ENCODE measurements at places on chromosomes 4 and X. TPM values are rescaled to one million over a fixed set of nuclear protein-coding genes. Genes with fewer than 3 reads are reported as not detected.
A peak's percentile ranks its signal among the peaks of the same experiment; 100 is the strongest.

DNA sequence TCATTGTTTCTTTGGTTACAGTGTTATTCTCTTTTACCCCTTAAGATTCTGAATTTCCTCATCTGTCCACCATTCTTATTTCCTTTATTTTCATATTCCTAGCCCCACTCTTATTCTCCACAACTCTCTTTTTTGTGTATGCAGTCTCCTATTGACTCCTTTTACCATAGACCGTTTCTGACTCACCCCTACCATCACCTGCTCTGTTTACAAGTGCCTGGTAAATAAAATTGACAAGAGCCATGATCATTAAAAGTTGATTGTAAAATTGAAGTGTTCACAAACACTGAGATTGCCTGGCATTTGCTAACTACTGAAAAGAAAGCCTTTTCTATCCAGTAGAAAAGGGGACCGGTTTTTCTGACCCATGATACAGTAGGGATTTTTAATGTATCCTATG is 54.4 kb downstream of the MRPL1 start:
- DNase-seq, result no peak

DNA sequence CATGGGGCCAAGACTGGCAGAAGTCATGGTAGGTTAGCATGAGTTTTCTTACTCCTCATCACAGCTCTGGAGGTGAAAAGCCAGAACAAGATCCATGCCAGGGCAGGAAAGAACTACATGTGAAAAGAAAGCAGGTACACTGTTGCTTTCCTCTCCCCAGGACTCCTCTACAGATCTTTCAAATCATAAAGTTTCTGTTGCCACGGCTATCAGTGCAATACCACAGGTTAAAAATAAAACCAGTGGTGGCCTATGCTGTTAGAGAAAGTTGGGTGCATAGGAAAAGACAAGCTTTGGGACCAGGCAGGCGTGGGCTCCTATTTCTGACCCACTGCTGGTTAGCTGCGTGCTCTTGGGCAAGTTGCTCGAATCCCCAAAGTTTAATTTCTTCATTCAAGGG is 81.4 kb downstream of the SH3RF1 start:
- DNase-seq, result no peak

The FATE1 gene
- not detected for total RNA-seq

- DNase-seq, result no peak
Observed at GRCh38 chr4:166277401-166277800, 404.4 kb downstream of the TLL1 start.

DNA sequence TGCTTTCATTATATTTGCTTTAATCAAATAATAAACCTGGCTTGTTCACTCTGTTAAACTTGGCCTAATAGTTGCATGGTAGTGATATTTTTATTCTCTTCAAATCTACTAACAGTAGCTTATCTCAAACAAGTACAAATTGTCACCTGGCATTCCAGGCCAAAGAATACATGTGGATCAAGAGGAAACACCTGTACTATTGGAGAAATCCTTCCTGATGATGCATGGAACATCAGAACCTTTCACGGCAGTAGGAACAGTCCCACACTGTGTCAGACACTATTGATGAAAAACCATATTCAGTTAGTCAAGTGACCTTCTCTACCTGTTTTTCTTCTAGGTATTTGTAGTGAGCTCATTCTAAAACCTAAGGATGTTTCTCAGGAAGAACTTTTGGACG is 17.0 kb downstream of the MTHFD2L start:
- peak; percentile 92 for DNase-seq

The TRIM75 gene
- total RNA-seq, result not detected

The DDIT4L gene
- total RNA-seq, result 2.6 TPM

DNA sequence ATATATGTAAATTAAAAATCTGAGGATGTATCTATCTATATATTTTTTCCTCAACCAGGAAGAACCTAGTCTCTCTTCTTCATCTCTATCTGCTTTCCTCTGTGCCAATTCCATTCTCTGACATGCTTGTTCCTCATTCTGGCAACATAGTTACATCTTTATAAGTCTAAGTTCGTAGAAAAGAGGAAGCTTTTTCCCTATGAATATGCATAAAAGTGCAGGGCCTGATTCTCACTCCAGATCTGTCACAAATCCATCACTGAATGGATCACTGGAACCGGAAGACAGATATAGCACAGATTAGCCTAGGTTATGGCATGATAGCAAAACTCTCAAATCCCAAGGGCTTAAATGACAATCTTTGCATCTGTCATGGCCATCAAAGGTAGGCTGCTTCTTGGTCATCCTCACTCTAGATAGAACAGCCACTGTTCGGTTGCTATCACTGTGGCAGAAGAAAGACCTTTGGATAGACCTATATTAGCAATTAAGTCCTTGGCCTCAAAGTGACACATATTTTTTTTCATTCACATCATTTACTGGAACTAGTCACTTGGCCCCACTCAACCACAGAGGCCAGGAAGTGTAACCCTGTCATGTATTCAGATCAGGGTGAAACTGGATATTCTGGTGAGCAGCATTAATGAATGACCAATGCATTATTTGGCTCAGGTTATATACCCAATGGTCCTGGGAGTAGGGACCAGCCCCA is 22.2 kb downstream of the DTHD1 start:
- DNase-seq, result no peak

The ARAF gene
- 12.9 TPM for total RNA-seq

GRCh38 chr4:98994474-98995182 is 893 bp upstream of the METAP1 start:
- no peak for DNase-seq

GRCh38 chr4:2370597-2371320 is 47.7 kb downstream of the ZFYVE28 start:
- DNase-seq, result no peak

GRCh38 chr4:182640932-182641331 is 276.3 kb downstream of the DCTD start:
- no peak for DNase-seq

The POU4F2 gene
- not detected for total RNA-seq

The LANCL3 gene
- under 0.01 TPM for total RNA-seq

DNA sequence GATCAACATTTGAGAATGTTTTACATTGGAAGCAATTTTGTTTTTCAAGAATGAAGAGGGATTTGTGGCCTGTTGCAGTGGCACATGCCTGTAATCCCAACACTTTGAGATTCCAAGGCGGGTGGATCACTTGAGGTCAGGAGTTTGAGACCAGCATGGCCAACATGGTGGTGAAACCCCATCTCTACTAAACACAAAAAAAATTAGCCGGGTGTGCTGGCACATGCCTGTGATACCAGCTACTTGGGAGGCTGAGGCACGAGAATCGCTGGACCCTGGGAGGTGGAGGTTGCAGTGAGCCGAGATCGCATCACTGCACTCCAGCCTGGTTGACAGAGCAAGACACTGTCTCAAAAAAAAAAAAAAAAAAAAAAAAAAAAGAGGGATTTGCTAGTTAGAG is 127.8 kb downstream of the RPA4 start:
- DNase-seq, result no peak

DNA sequence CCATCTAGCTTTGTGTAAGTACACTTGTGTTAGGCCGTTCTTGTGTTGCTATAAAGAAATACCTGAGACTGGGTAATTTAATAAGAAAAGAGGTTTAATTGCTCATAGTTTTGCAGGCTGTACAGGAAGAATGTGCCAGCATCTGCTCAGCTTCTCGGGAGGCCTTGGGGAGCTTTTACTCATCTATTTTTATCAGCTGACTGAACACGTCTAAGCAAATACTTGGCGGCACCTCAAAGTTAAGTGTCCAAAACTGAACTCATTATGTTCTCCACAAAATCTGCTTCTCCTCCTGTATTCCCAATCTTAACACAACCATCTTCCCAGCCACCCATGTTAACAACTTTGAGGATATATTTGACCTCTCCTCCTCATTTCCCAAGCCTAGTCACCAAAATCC is 42.4 kb upstream of the GATB start:
- no peak for DNase-seq

The DSPP gene
- total RNA-seq, result not detected

Measured in lung microvascular endothelial cell (primary cell).